Astrocyte (in vitro differentiated cells and primary cell): ENCODE measurements at places on chromosomes 3 and 15. TPM values are rescaled to one million over a fixed set of nuclear protein-coding genes. Genes with fewer than 3 reads are reported as not detected.

Gene GPX1
- 208 and 268 TPM in 2 replicates for total RNA-seq

DNA sequence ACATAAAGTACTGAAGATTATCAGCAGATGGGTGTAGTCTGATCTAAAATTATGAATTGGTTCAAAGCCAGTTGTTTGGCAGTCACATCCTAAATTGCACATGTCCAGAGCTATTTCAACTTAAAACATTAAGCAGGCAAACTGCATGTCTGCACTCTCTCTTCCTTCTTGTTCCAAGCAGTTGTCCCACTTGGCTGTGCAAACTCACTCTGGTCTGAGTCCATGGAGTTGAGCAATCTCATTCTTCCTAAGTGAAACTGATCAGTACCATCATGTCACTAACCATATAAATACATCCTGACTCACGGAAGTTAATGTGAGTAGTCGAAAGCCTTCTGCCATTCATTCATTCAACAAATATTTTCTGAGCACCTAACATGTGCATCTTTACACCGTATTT, 353.0 kb downstream of the ROBO1 start:
- peak; percentile 68 for DNase-seq

GRCh38 chr15:56820333-56820732, 87.0 kb upstream of the ZNF280D start:
- no peak for DNase-seq

- DNase-seq: peak; percentile 42
Measured at GRCh38 chr3:161295325-161295724, 74.2 kb downstream of the NMD3 start.
